ENCODE measurements at places on chromosomes 3 and 15. TPM values are rescaled to one million over a fixed set of nuclear protein-coding genes. Genes with fewer than 3 reads are reported as not detected.

GRCh38 chr15:31306426-31307269 is 20.0 kb upstream of the KLF13 start:
- DNase-seq: peak; percentile 71

UCN2 gene
- polyA plus RNA-seq: 0.15 TPM

DNA sequence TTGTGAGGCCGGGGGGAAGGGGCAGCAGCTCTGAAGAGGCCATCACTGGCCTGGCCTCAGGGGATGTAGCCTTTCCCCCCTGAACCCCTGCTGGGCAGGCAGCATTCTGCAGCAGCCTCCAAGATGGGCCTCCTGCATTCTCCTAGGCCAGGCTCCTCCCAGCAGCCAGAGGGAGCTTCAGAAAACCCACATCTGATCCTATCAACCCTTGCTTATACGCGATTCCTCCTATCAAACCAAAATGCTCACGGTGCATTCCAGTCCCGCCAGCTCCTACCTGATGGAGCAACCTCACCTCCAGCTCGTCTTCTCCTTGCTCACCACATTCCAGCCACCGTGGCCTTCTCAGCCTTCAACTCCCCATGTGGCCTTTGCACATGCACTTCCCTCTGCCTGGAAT is 85.7 kb downstream of the MEGF11 start:
- no peak for DNase-seq

CADM2 gene
- polyA plus RNA-seq: 2.3 TPM

DNA sequence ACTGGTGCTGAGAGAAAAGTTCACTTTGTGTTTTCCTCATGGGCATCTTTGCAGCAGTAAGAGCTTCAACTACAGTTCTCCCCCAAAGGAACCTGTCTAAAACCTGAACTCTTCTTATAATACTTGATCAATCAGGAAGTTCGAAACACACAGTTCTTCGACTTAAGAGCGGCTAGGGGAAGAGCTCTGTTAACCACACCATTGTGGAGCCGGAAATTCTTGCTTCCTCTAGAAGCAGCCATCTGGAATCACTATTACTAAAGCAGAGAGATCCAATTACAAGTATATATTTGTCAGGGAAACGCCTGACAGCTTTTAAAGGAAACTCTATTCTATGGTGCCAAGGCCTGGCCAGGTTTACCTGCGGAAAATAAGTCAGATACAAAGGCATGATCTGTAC is 337.3 kb upstream of the CBLB start:
- no peak for DNase-seq

DNA sequence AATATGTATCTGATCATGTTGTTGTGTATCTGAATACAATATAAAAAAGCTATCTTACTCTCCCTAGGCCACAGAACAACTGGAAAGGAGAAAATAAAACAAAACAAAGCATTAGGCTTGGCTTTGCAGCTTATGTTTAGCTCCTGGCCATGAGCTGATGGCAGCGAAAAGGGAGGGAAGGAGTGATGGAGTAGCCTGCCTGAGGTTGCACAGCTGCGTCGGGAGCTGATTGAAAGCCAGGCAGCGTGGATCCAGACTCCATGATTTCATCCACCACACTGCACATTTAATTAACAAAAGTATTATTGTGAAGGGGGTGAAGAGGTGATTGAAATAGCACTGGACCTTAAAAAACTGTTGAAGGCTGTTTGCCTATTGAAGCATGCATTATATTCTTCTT is 212.2 kb downstream of the GABRG3 start:
- peak; percentile 29 for DNase-seq

RAB43 gene
- polyA plus RNA-seq: 10.2 TPM

DNA sequence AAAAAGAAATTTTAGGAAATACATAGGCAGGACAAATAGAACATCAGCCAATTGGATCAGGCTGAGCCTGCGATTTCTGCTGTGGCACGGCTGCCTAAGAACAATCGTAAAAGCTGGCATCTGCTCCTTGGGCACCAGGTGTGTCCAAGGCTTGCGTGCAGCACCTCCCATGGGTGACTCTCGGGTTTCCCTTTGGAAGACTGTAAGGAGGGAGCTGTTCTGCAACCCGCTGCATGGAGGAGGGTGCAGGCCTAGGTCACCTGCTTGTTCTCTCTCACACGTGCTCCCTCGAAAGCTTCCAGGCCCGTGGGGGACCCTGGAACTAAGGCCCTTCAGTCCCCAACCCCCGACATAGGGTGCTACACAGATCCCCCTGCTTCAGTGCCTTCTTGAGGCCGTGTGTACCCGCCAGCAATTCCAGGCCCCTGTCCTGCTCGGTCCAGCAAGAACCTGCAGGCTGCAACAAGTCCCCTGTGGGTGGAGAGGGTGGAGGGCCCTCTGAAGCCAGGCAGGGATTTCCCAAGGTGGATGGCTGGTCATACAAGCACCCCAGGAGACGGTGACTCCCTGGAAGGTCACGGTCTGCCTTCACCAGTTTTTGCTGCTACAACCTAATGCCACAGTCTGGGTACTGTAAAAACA is 3.4 kb downstream of the GP9 start:
- DNase-seq: peak; percentile 14

- no peak for DNase-seq
Observed at GRCh38 chr3:43162230-43163084, 56.6 kb upstream of the POMGNT2 start.

FOXL2 gene
- polyA plus RNA-seq: not detected

CHL1 gene
- 3.1 TPM for polyA plus RNA-seq

ARGFX gene
- polyA plus RNA-seq: not detected

DNA sequence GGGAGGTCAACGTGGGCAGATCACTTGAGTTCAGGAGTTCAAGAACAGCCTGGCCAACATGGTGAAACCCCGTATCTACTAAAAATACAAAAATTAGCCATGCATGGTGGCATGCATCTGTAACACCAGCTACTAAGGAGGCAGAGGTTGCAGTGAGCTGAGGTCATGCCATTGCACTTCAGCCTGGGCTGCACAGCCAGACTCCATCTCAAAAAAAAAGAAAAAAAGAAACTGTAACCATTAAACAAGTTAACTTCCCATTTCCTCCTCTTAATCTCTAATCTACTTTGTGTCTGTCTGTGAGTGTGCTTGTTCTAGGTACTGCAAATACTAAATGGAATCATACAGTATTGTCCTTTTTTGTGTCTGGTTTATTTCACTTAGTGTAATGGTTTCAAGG is 2.7 kb downstream of the RBM6 start:
- no peak for DNase-seq

GOLGA6D gene
- 0.27 TPM for polyA plus RNA-seq

GRCh38 chr3:179452176-179452564 is 900 bp upstream of the GNB4 start:
- peak; percentile 81 for DNase-seq

DNA sequence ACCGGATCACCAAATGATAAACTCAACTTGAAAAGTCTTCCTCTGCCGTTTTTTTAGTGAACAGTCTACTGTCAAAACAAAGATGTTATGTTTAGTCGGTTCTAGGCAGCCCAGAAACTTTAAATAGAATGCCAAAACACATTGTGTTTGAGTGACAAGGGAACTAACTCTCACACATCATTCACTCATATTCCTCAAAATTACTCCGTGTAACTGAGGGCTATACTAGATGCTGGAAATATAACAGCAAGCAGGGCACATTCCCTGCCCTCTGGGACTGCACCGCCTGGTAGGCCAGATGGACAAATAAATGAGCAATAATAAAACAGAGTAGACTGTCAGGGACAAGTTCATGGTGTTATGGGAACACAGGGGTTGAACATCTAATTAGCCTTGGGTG is 251.4 kb downstream of the MAGI1 start:
- no peak for DNase-seq

DNA sequence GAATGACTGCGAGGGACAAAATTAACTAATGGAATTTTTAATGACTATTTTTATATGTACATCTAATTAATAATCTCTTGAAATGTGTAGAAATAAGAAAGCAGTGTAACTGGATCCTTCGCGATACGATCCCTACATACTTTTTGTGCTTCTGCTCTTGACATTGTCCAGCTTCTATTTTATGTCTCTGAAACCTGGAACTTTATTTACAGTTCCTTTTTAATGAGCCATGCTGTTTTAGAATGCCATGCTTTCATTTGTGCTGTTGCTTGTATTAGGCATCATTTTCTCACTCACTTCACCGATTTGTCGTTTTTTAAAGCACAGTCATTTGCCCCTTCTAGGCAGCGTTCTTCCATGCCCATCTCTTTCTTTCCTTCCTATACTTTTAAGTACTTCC is 301.3 kb downstream of the EDEM1 start:
- no peak for DNase-seq

DNA sequence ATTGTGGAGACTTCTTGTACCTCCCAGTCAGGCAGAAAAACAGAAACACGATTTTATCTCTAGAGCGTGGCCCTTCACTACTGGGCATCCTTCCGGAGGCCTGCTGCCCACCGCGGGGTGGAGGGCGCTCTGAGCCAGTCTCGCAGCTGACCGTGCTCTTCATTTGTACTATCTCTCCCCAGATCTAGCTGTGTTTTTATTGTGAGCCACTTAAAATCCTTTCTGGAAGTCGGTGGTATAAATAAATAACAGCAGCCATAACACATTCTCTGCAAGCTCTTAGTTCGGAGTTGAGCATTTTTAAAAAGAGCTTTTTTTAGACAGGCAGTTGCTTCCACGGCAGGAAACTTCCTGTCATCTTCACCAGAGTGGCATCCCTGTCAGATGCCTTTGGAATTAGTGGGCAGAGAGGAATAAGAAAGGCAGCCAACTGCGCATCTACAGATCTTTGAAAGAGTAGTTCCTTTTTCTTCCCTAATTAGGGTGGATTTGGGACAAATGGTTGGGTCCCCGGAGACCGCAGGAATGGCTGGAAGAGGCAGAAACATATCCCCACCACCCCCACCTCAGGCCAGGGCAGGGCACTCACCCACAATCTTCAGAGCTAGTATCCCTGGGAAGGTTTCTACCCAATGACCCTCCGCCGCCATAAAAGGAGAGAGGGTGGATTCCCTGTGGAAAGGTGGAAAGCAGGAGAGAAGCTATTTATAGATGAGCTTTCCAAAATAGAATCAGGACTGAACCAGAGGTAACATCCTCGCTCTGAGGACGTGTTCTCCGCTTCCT is 91.1 kb downstream of the TOP2B start:
- no peak for DNase-seq

DNA sequence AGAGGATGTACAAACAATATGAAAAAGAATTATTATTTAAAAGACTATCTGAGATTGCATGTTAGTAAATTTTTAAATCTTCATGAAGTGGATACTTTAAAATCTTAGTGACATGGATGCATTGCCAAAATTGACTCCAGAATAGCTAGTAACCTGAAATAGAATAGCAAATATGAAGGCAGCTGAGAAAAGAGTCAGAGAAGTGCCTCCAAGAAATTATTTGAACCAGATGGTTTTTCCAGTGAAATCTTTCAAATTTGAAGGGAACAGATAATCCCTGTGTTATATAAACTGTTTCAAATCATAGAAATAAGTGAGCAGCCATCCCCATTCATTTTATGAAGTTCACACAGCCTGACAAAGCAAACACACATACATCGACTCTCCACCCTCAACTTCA is 29.6 kb downstream of the FSIP1 start:
- DNase-seq: no peak

GAP43 gene
- 0.38 TPM for polyA plus RNA-seq

DNA sequence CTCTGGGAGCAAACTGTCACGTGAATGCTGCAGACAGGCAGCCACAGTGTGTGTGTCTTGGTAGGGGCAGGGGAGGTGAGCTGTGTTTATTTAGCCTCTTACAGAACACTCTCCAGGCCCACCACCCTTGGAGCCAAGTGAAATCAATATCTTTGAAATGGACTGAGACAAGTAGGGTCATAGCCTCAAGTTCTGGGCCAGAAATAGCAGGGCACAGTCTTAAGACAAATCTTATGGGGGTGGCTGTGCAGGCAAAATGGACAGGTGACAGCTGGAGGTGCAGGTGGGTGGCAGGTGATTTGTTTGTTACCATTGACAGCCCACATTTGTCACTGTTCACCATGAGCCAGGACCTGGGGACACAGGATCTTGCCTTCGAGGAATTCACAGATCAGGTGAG is 93.6 kb upstream of the NMNAT3 start:
- no peak for DNase-seq

MUSTN1 gene
- 0.66 TPM for polyA plus RNA-seq

- DNase-seq: peak; percentile 83
Observed at GRCh38 chr3:107240183-107241091, 136.8 kb upstream of the CCDC54 start.

LTK gene
- polyA plus RNA-seq: 2.8 TPM

- no peak for DNase-seq
Observed at GRCh38 chr15:95742256-95742655, 588.2 kb upstream of the NR2F2 start.

GRCh38 chr3:122325769-122326168 is 721 bp downstream of the CSTA start:
- no peak for DNase-seq

CYP1A1 gene
- polyA plus RNA-seq: 1.4 TPM

ANKRD63 gene
- polyA plus RNA-seq: not detected

DNA sequence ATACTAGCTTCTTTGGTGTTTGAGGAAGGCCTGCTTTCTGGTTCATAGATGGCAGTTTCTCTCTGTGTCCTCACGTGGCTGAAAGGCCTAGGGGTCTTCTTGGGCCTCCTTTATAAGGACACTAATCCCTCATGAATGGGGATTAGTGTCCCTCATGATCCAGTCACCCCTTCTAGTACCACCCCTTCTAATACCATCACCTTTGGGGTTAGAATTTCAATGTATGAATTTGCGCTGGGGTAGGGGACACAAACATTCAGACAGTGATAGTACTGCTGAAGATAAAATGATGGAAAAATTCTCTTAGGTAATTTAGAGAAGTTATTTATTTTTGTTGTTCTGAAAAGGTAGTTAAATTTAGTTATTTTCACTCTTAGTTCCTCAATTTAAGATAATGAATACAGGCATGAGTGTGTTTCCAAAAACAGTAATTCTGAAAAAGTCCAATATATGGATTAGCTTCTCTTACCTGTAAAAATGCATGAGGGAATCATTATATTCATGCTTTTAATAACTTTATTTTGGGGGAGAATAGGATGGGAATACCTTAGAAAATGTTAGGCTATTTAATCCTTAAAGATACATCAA is 103.6 kb downstream of the FNDC3B start:
- no peak for DNase-seq

- no peak for DNase-seq
Observed at GRCh38 chr3:155009217-155009616, 70.9 kb upstream of the MME start.

CYP19A1 gene
- 0.73 TPM for polyA plus RNA-seq

SEMA3B gene
- 20.6 TPM for polyA plus RNA-seq

LYZL4 gene
- polyA plus RNA-seq: not detected

- DNase-seq: no peak
Observed at GRCh38 chr3:120622870-120623726, 27.0 kb downstream of the NDUFB4 start.

DNA sequence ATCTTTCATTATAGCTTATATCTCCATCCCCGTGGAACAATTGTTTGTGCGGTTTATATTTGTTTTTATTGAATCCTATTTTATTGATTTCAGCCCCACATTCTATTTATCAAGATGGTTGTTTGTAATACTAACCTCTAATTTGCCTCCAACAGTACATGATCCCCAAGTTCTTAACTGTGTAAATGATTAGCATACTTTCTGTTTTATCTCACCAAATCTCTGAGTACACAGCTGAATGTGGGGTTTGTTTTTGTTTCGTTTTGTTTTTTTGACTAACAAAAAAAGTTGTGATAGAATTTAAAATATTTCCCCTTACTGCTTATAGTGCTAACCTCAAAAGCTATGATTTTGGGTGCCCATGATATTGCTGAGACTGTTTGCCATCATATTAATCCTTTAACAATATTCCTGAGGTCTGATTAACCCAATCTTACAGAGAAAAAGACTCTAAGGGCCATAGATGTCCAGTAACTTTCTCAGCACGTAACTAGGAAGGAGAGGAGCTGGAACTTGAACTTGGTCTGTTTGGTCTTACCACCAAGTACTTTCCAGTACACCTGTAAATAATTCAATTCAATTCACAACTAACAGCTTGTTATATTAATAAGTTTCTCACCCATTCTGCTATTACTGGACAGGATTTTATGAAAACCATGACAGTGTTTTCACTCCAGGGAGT is 789.8 kb downstream of the TUSC7 start:
- no peak for DNase-seq
